ENCODE measurements at places on chromosomes 3 and 15. TPM values are rescaled to one million over a fixed set of nuclear protein-coding genes. Genes with fewer than 3 reads are reported as not detected.

ZNF621 gene
- 17.1 TPM for total RNA-seq

DNA sequence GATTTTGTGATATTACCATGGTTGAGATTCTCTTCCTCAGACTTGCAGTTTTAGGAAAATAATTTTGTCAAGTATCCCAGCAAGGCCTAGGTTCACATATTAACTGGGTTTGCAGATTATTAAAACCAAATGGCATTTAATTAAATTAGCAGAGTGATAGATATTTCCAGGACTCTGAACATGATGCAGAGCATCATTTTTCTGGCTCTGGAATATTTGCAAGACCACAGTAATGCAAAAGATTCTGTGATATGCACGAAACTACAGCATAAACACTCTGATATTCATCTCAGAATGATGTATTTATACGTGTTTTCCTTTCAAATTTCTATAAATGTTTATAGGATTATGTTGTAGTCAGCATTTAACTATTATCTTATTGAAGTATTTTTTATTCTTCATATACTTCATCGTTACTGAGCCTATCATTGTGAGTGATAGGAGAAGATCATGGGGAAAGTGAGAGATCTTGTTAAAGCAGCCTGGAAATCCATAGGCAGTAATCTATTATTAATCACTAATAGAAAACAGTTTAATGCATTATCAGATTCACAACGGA, 1245.6 kb downstream of the OTOL1 start:
- no peak for DNase-seq

DNA sequence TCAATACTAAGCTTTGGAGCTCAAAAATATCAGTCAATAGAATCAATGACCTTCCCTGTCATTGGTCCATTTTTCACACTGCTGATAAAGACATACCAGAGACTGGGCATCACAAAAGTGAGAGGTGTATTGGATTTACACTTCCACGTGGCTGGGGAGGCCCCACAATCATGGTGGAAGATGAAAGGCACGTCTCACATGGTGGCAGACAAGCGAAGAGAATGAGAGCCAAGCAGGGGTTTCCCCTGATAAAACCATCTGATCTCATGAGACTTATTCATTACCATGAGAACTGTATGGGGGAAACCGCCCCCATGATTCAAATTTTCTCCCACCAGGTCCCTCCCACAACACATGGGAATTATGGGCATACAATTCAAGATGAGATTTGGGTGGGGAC, 81.9 kb downstream of the ANXA2 start:
- DNase-seq, result no peak

GRCh38 chr3:57287205-57287604, 5.3 kb downstream of the ASB14 start:
- DNase-seq, result no peak

GRCh38 chr3:102178817-102179216, 256.0 kb upstream of the ZPLD1 start:
- DNase-seq, result no peak
